Glutamatergic neuron (in vitro differentiated cells): ENCODE measurements at places on chromosomes 4 and X. TPM values are rescaled to one million over a fixed set of nuclear protein-coding genes. Genes with fewer than 3 reads are reported as not detected.

The GAGE12F gene
- not detected for total RNA-seq

The GPR34 gene
- total RNA-seq = not detected

The WNK3 gene
- 19.7 TPM for total RNA-seq

The ZNF732 gene
- total RNA-seq = 1.3 TPM

The C4orf36 gene
- not detected for total RNA-seq

The SYP gene
- 291 TPM for total RNA-seq

The COL4A5 gene
- 3.2 TPM for total RNA-seq

The PTCHD1 gene
- 1.3 TPM for total RNA-seq

The CT47B1 gene
- not detected for total RNA-seq

- H3K4me3 ChIP-seq = no peak overlapping the region
- H3K27me3 ChIP-seq = peaks cover 10% of the 10 kb centered on the region
- DNase-seq = no peak
- H3K4me1 ChIP-seq = peaks cover 18% of the 10 kb centered on the region
- H3K36me3 ChIP-seq = peaks cover 17% of the 10 kb centered on the region
These were observed 3.5 kb downstream of the MRFAP1L1 start for GRCh38 chr4:6706173-6706572.

GRCh38 chr4:73248821-73249220 is 9.8 kb downstream of the ANKRD17 start:
- DNase-seq = no peak
- H3K27ac ChIP-seq = no peak overlapping the region
- no peaks in the 10 kb centered on the region for H3K27me3 ChIP-seq
- no peaks in the 10 kb centered on the region for H3K36me3 ChIP-seq
- peaks cover 11% of the 10 kb centered on the region for H3K4me1 ChIP-seq
- no peak overlapping the region for H3K4me3 ChIP-seq

DNA sequence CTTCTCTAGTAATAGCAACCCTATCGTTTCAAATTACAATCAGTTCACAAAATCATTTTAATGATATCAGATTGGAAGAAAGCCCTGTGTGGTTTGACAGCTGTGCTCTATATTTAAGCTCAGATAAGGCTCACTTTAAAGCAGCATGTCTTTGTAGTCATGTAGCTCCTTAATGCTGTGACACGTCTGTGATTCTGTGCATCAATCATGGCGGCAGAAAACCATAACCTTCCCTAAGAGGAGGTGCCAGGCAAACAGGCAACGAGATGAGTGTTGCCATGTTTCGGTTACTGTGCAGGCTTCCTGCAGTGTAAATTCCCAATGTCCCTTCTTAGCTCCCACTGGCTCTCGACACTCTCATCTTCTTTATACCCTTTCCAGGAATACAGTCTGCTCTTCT is 212.7 kb downstream of the GRID2 start:
- no peak overlapping the region for H3K4me3 ChIP-seq
- H3K27ac ChIP-seq = no peak overlapping the region
- no peaks in the 10 kb centered on the region for H3K27me3 ChIP-seq

DNA sequence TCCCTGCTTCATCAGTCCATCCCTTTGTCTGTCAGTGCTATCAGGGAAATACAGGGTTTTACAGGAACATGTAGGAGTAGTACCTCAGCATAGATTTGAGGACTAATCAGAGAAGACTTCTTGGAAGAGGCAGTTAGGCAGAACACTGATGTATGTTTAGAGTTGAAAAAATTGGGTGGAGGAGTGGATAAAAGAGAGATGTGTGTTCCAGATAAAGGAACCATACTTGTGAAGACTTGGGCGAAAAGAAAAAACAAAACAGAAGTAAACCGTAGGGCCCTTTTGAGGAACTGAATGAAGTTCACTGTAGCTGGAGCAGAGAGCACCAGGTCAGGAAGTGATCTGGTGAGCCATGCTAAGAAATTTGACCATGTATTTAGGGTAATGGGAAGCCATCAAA is 32.3 kb downstream of the AFF1 start:
- no peak overlapping the region for H3K27ac ChIP-seq
- H3K36me3 ChIP-seq = no peaks in the 10 kb centered on the region
- H3K4me1 ChIP-seq = no peaks in the 10 kb centered on the region
- no peak overlapping the region for H3K4me3 ChIP-seq
- no peaks in the 10 kb centered on the region for H3K27me3 ChIP-seq

DNA sequence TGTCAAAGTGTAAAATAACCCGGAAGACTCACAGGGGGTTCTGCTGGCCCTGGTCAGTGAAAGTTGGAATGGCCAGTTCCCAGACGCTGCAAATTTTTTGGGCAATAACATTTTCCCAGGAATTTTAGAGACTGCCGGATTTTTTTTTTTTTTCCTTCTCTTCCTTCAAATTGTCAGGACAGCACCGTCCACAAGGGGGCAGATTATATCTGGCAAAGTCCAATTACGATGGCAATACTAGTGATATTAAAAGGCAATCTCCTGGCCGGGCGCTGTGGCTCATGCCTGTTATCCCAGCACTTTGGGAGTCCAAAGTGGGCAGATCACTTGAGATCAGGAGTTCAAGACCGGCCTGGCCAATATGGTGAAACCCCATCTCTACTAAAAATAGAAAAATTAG is 20.5 kb downstream of the SLC25A5 start:
- peaks cover 2% of the 10 kb centered on the region for H3K27me3 ChIP-seq
- no peak overlapping the region for H3K27ac ChIP-seq
- peak; percentile 45 for DNase-seq
- no peaks in the 10 kb centered on the region for H3K4me1 ChIP-seq

GRCh38 chrX:131734621-131735020 is 190.7 kb downstream of the OR13H1 start:
- H3K4me1 ChIP-seq = no peaks in the 10 kb centered on the region
- no peaks in the 10 kb centered on the region for H3K36me3 ChIP-seq
- no peak overlapping the region for H3K4me3 ChIP-seq
- DNase-seq = no peak
- H3K27ac ChIP-seq = no peak overlapping the region
- H3K27me3 ChIP-seq = no peaks in the 10 kb centered on the region

GRCh38 chr4:38921151-38921550 is 53.5 kb downstream of the FAM114A1 start:
- no peak overlapping the region for H3K4me3 ChIP-seq
- no peak overlapping the region for H3K27ac ChIP-seq

- H3K27ac ChIP-seq = peak overlapping the region; percentile 24
- peaks cover 3% of the 10 kb centered on the region for H3K27me3 ChIP-seq
- H3K4me1 ChIP-seq = peaks cover 19% of the 10 kb centered on the region
- H3K36me3 ChIP-seq = no peaks in the 10 kb centered on the region
- no peak overlapping the region for H3K4me3 ChIP-seq
These were observed 9.3 kb upstream of the GPRIN3 start for GRCh38 chr4:89316931-89317366.

DNA sequence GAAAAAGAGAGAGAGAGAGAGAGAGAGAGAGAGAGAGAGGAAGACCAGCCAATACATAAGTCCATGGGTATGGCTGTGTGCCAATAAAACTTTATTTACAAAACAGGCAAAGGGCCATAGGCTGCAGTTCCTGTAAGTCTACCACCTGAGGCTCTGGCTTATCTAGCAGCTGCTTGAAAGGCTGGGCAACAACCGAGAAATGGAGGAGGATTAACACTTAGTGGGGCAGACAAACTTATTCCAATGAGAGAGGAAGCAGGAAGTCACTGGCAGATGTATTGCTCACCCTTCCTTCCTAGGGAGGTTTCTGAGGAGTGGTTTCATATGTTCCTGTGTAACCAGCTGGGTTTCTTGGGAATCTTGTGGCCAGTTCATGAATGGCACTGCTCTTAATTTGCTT is 4.7 kb upstream of the GPR143 start:
- no peaks in the 10 kb centered on the region for H3K36me3 ChIP-seq
- H3K27me3 ChIP-seq = no peaks in the 10 kb centered on the region
- H3K27ac ChIP-seq = no peak overlapping the region
- peaks cover 7% of the 10 kb centered on the region for H3K4me1 ChIP-seq
- no peak for DNase-seq
- H3K4me3 ChIP-seq = no peak overlapping the region

- no peak overlapping the region for H3K27ac ChIP-seq
- H3K27me3 ChIP-seq = no peaks in the 10 kb centered on the region
- DNase-seq = no peak
These were observed 33.5 kb upstream of the ITM2A start for GRCh38 chrX:79400623-79401022.

DNA sequence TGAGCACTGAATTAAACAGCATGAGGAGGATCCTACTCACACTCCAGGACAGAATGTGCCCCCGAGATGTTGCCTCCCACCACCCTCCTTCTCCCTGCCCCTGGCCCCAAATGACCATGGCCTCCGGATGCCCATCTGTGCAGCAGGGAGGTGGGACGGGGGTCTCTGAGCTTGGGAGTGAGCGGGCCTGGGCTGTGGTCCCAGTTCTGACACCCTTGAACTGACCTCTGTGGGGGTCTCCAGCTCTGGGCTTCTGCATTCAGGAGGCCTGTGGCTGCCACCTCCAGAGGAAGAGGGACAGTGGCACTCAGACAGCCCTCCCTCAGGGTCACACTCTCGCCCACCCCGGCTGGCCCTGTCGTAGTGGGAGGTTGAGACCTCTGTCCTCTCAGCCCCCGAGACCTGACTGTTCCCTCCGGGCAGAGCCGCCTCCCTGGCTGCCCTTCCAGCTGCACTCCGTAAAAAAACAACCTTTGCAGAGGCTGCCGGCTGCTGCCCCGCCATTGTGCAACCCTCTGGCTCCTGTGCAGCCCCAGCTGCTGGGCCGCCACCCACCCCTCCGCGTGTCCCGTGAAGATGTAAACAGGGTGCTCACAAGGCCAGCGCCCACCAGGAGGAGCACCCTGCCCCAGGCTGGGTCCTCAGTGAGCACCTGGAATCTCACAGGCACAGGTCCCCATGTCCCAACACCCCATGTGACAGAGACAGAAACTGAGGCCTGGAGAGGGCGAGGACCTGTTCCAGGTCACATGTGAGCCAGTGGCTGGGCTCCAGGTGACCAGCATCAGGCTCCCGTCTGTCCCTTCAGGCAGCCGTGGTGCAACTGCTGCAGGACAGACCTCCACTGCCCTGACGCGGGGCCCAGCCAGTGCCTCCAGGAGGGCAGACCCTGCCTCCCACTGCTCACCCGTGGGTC is 39.6 kb downstream of the HTRA3 start:
- no peak overlapping the region for H3K4me3 ChIP-seq
- H3K36me3 ChIP-seq = peaks cover 13% of the 10 kb centered on the region
- peak; percentile 15 for DNase-seq
- H3K27me3 ChIP-seq = peaks cover 15% of the 10 kb centered on the region
- no peak overlapping the region for H3K27ac ChIP-seq

DNA sequence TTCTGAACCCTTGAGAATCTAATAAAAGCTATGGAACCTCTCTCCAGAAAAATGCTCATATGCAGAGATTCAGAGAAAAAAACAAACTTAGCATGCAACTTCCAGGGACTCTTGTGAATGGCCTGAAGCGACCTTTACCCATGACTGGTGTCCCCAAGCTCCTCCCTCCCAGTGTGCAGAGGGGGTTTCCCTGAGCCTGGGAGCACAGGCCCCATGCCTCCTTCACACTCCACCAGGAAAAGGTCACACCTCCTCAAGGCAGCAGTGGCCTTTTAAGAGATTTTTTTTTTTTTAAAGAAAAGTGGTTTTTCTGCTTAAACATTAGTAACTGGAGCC is 13.3 kb upstream of the UBA6 start:
- no peak for DNase-seq
- no peaks in the 10 kb centered on the region for H3K36me3 ChIP-seq
- H3K4me1 ChIP-seq = peaks cover 2% of the 10 kb centered on the region
